ENCODE measurements at places on chromosomes 2 and 18.

DNA sequence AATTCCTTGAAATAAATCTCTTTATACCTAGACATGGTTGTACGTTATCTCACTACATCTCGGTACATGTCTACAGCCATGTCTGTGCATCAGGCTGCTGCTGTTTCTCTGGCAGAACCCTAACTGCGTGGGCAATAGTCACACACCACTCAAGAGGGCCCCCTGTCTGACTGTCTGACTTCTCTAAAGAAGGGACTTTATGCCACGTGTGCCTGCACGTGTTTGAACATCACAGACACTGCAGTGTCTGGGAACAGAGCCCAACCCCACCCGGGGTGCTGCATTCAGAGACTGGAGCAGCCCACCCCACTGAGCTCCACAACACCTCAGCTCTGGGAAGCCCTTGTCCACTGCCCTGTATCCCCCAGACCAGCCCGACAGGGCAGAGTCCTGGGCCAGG lies 55.0 kb downstream of the KIF1A start:
- no peak for DNase-seq

GRCh38 chr2:165757906-165758675 lies 36.0 kb downstream of the GALNT3 start:
- no peak for DNase-seq

- DNase-seq: no peak
These were observed 56.2 kb downstream of the COBLL1 start for GRCh38 chr2:164785457-164785856.

GRCh38 chr18:13629841-13630715 lies 96.3 kb downstream of the FAM210A start:
- no peak for DNase-seq

GRCh38 chr2:2681711-2682251 lies 350.7 kb upstream of the MYT1L start:
- DNase-seq: no peak

DNA sequence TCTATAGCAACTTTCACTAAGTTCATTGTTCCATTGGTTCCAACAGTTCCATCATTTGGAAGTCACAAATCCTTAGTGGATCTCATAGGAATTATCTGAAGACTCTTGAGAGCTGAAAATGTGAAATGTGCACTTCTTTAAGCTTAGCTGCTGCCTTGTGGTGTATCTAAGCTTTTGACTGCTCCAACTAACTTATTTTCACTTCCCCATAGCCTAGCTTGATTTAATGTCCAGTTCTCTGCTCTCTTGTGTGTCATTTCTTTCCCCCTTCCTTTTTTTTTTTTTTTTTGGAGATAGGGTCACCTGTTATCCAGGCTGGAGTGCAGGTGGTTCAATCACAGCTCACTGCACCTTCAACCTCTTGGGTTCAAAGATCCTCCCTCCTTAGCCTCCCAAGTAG lies 34.9 kb upstream of the CD302 start:
- no peak for DNase-seq

- no peak for DNase-seq
These were observed at the start of gene ADD2 for GRCh38 chr2:70767699-70768589. ADD2 (minus strand) TSS chr2:70768200; CDS start chr2:70706408, 61,792 bp downstream.

DNA sequence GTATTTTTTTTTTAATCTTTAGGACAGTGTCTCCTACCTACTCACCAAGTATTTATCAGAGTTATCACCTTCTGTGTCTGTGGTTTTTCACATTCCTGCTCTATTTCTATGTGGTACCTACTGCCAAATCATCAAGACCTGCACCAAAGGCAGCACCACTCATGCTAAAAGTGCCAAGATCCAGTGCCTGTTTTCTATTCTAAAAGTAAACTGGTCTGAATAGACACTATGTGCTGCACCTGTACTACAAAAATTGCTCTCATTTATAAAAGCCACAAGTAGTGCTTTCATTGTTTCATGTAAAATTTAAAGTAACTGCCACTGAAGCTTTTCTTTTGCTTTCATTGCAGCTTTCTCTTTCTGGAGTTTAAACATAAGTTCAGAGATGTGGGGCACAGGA lies 103.9 kb upstream of the GULP1 start:
- DNase-seq: no peak

DNA sequence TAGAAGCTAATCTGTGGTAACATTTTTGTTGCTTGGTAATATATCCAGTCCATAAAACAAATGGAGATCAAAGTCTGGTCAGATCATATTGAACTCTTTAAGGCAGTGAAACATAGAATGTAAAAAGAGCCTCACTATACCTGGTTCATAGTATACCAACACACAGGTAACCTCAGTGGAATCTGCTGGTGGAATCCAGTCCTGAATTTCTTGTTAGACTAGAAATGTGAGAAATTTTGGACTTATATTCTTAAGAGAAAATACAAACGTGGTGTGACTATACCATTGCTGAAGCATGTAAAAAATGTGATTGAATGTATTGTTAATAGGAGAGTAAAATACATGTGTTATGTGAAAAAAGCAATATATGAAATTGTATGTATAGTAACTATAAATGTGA lies 46.1 kb upstream of the GRHL1 start:
- no peak for DNase-seq

DNA sequence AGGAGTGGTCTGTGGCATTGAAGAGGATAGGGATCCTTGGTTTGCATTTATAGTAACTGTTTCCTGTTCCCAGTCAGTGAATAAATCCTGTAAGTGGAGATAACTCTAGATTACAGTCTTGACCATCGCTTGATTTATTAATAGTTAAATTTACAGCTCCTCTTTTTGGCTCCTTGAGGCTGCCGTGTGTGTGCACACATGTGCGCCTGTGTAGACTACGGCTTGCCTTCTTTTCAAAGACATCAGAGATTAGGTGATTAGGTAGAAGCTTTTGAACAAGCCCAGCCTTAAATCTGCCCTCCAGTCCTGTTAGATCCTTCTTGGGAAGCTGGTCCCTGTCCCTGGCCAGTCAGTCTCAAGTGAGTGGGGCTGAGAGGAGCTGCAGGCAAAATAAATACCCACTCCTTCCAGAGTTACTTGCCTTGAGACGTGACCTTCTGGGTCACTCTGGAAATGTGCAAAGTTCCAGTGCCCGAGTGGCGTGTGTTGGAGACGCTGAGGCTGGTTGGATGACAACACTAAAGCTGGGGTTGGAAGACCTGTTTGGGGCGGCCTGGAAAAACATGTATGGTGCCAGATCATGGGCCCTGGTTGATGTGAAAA lies 32.0 kb downstream of the TCF7L1 start:
- no peak for DNase-seq

DNA sequence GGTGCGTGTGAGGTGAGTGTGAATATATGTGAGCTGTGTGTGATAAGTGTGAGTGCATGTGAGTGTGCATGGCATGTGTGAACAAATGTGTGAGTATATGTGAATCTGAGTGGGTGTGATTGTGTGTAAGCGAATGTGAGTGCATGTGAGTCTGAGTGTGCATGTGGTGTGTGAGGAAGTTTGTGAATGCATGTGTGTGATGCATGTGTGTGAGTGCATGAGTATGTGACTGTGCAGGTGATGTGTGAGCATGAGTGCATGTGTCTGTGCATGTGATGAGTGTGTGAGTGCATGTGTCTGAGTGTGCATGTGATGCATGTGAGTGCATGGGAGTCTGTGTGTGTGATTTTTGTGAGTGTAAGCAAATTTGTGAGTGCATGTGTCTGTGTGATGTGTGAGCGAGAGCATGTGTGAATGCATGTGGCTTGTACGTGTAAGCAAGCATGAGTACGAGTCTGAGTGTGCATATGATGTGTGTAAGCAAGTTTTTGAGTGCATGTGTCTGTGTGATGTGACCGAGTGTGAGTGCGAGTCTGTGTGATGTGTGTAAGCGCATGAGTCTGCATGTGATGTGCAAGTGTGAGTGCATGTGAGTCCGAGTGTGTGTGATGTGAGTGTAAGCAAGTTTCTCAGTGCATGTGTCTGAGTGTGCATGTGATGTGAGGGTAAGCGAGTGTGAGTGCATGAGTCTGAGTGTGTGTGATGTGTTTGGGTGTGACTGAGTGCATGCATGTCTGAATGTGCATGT lies 43.3 kb downstream of the COPS8 start:
- no peak for DNase-seq

GRCh38 chr2:27024188-27024587 lies 8.6 kb upstream of the TMEM214 start:
- DNase-seq: no peak

GRCh38 chr2:111698743-111699554 lies 185.0 kb downstream of the ANAPC1 start:
- DNase-seq: peak; percentile 97

DNA sequence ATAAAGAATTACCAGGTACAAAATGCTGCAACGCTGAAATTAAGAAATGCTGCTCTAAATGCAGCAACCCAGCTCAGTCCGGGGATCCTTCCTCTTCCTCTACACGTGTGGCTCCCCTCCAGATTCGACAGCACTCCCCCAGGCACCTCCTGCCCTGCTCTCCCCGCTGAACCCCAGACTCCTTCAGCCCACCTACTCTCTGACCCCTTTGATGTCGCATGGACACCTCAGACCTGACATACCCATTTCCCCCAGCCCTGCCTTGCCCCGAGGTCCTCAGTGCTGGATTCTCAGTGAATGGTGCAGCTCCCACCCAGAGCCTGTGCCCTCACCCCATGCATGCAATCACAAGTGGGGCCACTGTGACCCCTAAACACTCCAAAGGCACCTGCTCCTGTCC lies 4.6 kb upstream of the ADRA2B start:
- DNase-seq: no peak

GRCh38 chr2:72008608-72009007 lies 139.1 kb downstream of the CYP26B1 start:
- no peak for DNase-seq

GRCh38 chr2:228613133-228613850 lies 431.8 kb upstream of the SPHKAP start:
- peak; percentile 73 for DNase-seq

DNA sequence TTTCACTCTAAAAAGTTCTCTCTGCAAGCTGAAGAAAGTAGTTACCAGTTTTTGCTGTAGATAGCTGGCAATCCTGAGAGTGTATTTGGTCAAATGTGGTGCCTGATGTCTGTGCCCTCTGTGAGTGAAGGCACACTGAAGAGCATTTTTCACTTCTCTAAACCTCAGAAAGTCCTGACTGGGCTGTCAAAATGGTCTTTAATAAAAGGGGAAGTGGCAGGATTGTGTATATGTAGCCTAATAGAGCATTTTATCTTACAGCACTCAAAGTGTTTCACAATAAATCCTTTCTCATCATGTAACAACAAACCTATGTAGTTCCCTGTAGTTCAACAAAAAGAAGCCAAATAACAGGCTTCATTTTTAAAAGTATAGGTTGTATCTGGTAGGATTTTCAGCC lies 1552.3 kb upstream of the SLC39A10 start:
- DNase-seq: no peak

DNA sequence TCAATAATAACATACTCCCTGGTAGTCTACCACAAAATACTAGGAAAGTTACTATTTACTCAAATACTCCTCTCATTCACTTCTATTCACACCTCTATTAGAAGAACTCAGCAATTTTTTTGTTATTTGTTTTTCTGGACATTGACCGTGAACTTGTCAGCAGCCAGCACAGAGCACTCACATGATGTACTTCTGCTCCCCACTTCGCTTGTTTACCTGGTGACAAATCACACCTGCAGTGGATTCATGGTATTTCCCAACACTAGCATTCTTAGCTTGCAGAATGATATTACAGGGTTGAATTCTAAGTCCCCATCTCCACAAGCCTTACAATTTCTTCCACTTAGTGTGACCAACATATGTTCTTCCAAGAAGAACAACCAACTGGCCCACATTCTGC lies 238.2 kb downstream of the SATB2 start:
- DNase-seq: no peak

DNA sequence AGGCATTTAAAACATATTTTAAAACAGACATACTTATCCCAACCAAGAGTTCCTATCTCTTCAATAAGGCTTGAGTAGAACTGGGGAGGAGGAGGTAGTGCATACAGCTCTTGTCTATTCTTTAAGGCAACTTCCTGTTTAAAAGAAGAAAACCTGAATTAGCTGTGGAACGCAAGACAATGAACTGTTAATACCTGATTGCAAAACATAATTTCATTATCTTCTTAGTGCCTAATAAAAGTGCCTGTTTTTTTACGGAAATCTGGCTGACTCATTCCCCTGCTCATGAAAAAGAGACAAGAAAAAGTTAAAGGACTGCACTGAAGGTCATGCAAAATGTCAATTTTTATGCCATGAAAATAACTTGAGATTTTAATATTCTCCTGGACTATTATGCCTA lies 19.2 kb downstream of the FANCL start:
- DNase-seq: no peak

DNA sequence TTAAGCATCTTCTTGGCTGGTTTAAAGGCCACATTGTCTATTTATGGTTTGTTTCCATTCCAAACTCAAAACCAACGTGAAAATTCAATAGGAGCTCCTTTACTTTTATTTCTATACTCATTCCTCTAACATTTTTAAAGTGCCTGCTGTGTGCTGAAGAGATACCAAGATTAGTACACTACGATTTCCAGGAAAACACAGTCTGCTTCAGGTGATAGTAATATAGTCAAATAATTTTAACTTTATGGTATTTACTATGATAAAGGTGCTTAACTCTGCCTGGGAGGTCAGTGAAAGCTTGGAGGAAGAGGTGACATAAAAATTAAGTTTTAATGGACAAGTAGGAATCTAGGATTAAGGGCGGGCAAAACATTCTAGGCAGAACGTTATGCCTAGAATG lies 121.4 kb downstream of the KIAA1328 start:
- no peak for DNase-seq

DNA sequence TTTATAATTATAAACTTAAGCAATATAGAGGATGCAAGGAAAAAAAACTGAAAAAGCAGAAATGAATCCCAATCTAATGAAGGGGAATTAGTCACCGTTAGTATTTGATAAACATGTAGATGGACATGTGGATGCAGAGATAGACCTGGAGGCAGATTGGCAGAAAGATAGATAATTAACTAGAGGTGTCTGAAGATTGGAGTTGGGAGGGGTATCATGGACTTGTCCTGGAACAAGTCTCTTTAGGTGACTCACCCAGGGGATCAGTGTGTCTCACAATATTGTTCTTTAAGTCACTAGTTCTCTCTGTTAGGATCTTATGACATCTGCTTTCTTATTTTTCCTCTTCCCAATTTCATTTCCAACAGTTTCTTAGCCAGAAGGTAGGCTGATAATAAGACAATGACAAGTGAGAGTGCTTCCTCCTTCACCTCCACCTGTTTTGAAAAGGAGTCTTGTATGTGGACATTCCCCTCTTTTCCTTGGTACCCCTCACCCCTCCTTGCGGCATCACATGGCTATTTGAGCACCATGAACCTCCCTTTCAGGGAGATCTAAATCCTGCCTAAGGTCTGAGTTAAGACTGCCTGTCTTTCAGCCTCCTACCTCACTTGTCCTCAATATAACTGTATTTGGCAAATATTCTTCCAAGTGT lies 987.7 kb downstream of the TSN start:
- DNase-seq: no peak

DNA sequence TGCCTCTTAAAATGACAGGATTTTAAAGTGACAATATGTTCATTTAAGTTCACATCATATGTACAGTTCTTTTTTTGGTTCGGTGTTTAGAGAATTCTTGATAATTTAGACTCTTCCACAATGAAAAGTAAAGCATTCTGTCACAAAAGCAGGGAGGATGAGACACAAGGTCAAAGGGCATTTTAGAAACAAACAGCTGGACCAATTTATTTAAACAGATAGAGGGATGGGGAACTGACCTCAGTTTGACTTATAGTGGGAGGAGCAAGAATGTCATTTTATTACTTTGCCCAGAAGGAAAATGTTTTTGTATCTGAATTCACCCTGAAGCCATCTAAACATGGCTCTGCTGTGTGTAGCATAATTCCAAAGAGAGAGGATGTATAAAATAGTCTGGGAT lies 128.5 kb downstream of the MEIS1 start:
- DNase-seq: no peak

All from AG09309 (cell line).